ENCODE measurements at places on chromosomes 4 and X. TPM values are rescaled to one million over a fixed set of nuclear protein-coding genes. Genes with fewer than 3 reads are reported as not detected.

Gene FGFBP2
- total RNA-seq = not detected

Gene STPG2
- total RNA-seq = 0.75 TPM

Gene AFAP1
- 27.2 TPM for total RNA-seq

Gene CTAG1B
- not detected for total RNA-seq

Gene PDGFRA
- total RNA-seq = 0.35 TPM

Gene FAM9B
- not detected for total RNA-seq

Gene RAB41
- total RNA-seq = not detected

Gene ABCG2
- 3.1 TPM for total RNA-seq

Gene MAGIX
- total RNA-seq = 8.5 TPM

Gene ACTRT1
- total RNA-seq = not detected

Gene APLN
- total RNA-seq = 0.60 TPM

Gene CENPVL3
- 0.10 TPM for total RNA-seq

Gene GAGE12J
- total RNA-seq = not detected
